ENCODE measurements at places on chromosomes 12 and 14. TPM values are rescaled to one million over a fixed set of nuclear protein-coding genes. Genes with fewer than 3 reads are reported as not detected.

ACYP1 gene
- total RNA-seq = 53.9 TPM

DNA sequence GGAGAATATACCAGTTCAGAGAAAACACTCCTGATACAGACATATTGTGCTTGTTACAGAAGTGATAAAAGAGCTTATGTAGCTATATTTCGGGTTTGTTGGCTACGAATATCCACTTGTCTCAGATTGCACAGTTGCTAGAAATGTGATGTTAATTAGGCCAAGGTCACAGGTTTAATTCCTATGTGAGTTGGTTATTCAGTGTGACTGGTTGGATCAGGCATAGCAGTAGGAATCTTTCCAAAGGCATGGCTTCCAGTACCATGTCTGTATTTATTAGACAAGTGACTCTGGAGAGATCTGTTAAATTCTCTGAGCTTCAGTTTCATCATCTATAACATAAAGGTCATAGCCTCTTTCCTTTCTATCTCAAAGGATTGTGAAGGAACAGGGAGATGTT is 152.7 kb upstream of the KITLG start:
- DNase-seq = no peak

- DNase-seq = no peak
Measured at GRCh38 chr12:111430433-111431353, 25.0 kb downstream of the SH2B3 start.

APOF gene
- not detected for total RNA-seq

PIWIL1 gene
- not detected for total RNA-seq

Data from MG63 (cell line).